ENCODE measurements at places on chromosomes 6 and 20. TPM values are rescaled to one million over a fixed set of nuclear protein-coding genes. Genes with fewer than 3 reads are reported as not detected.

MYO6 gene
- total RNA-seq = 4.3 TPM

DNA sequence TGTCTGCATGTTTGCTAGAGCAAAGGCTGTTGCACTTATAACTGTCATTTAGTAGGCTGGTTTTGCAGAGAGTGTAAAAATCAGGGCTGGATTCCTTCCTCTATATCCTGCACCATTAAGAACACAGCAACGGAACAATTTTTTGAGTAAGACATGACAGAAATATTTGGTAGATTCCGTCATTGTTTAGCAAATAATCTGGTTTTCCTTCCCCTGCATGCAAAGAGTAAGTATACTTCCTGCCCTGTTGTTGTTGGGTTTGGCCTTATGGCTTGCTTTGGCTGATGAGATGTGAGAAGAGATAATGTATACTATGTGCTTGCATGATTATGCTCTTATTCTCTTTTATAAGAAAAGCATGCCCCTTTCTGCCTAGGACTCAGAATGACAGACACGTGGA lies 23.8 kb downstream of the MANEA start:
- no peak for DNase-seq

DNA sequence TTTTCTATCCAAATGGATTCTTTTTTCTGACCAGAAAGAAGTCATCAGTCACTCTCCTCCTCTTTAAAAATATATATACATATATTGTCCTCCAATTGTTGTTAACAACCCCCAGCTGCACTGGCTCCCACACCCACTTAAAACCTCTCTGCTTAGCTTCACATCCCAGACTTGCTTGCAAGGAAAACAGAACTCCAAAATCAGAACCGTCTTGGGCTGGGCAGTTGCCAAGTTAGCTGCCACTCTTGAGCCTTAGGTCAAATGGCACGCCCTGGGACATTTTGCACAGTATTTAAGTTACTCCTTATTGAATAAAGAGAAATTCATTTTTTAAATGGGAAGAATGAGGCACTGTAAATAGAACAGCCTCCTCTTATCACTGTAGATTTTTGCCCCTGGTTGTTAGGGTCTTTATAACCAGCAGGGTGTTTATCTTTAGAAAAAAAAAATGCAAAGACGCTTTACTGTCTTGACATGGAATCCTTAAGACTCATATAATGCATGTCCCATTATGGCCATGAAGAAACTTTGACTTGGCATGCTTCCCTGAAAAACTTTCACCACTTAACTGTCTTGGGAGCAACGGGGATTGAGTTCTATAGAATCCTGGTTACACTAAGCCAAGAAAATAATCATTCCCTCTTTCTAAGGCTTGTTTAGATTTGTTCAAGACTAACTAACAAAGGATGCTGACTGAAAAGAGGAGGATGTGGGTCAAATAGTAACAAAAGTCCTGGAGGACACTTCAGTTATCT lies 204.5 kb downstream of the ISM1 start:
- DNase-seq = no peak

CLPSL1 gene
- total RNA-seq = not detected

DNA sequence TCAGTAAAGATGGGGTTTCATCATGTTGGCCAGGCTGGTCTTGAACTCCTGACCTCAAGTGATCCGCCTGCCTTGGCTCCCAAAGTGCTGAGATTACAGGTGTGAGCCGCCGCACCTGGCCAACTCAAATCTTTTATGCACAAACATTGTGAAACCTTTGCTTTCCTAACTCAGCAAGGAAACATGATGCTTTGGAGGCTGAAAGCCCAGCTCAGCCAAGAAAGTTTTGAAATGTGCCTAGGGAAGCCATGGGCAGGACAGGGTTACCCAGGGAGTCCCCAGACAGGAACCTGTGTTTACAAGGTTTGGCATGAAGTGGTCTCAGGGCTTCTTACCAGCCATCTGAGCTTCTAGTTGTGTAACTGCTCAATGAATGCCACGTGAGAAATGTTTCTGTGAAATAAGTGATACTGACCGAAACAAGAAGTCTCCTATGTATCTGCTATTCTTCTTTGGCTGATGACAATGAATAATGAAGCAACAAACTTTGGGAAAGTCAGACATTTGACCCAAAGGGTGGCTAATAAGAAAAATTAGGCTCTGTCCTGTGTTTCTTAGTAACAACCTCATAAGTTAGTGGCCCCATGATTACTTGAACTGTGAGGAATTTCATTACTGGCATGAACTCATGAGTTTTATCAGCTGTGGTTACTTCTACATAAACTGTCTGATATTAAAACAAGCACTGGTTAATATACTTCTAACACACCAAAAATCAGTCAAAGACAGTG lies 163.5 kb downstream of the KIF6 start:
- DNase-seq = no peak

- no peak for DNase-seq
Measured at GRCh38 chr20:11483697-11484096, 434.0 kb upstream of the BTBD3 start.

ADAM33 gene
- 11.0 TPM for total RNA-seq

RNF182 gene
- not detected for total RNA-seq

- DNase-seq = no peak
Measured at GRCh38 chr20:14288341-14289330, 48.8 kb downstream of the FLRT3 start.

GRCh38 chr6:63883597-63883996 lies 248.0 kb downstream of the PHF3 start:
- DNase-seq = no peak

GRCh38 chr6:24332317-24332716 lies 25.5 kb downstream of the DCDC2 start:
- DNase-seq = no peak

DNA sequence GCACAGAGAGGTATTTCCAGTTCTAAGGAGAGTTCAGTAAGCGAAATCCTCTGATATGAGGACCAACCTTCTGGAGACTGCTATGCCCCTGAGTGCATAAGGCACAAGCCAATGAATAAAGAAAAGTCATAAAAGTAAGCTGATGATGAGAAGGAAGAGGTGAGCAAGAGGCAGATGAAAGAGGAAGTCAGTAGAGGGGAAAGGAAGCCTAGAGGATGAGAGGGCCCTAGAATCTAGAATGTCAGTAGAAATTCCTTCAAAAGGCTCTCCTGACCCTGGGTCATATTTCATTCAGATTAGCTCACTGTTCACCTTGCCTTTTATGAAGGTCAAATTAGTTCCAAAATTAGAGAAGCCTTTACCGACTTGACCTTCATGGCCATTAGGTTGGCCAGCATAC lies 209.2 kb downstream of the CD83 start:
- no peak for DNase-seq

- no peak for DNase-seq
Measured at GRCh38 chr6:135411339-135411738, 86.2 kb downstream of the AHI1 start.

GRCh38 chr6:15997586-15998388 lies 131.1 kb upstream of the MYLIP start:
- no peak for DNase-seq

- DNase-seq = peak; percentile 51
Measured at GRCh38 chr20:19934792-19935491, 82.2 kb upstream of the NAA20 start.
